Breast epithelium (tissue), 4 donors: ENCODE measurements at places on chromosomes 2 and 18.

- no peak for DNase-seq
Observed at GRCh38 chr2:124211461-124211860, 186.4 kb downstream of the CNTNAP5 start.

GRCh38 chr18:25927830-25928229, 162.6 kb downstream of the SS18 start:
- DNase-seq = no peak

- DNase-seq = no peak
Observed at GRCh38 chr2:52810460-52810859, 957.1 kb upstream of the CHAC2 start.

DNA sequence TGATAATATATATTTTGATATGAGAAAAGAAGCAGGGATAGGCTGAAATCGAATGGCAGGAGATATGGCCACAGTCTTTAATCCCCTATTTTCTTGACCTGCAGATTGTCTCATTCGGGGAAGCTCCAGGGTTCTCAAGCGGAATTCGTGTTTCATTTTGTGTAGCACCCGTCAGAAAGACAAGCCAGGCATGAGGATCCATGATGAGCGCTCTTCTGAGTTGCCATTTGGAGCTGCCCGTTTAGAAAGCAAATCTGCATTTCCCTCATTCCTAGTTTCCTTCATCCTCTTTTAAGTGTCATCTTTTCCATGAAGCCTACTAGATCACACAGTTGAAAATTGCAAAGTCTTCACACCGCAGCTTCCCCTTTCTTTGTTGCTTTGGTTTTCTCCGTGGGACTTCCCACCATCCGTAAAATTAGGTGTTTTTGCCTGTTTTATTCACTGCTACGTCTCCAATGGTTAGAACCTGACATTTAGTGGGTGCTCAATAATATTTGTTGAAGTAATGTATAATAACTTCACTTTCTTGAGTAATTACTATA, 16.9 kb downstream of the HNMT start:
- DNase-seq = no peak

DNA sequence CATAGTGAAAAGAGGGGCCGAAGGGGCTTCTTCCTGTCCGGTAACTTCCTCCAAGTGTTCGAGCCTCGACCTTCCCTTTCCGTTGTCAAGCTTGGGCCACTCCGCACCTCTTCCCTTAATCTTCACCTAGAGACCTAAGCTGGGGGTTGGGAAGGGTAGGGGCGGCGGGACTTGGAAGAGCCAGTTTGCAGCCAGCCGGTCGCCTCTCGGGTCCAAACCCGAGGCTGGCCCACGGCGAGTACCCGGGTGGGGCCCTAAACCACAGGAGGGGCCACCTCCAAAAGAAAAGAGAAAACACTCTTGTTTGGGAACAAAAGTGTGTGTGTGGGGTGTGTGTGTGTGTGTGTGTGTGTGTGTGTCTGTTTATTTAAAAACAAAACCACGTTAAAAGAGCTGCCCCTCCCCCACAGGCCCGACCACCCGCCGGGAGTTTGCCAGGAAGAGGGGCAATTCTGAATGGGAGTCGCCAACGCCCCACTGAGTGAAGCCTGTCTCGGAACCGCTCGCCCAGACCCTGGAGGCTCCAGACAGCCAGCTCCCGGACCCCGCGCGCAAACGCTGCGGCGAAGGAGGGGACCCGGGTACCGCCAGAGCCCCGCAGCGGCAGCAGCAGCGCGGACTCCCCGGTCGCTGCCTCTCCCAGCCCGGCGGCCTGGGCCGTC, 488 bp upstream of the RHOB start:
- DNase-seq = no peak

DNA sequence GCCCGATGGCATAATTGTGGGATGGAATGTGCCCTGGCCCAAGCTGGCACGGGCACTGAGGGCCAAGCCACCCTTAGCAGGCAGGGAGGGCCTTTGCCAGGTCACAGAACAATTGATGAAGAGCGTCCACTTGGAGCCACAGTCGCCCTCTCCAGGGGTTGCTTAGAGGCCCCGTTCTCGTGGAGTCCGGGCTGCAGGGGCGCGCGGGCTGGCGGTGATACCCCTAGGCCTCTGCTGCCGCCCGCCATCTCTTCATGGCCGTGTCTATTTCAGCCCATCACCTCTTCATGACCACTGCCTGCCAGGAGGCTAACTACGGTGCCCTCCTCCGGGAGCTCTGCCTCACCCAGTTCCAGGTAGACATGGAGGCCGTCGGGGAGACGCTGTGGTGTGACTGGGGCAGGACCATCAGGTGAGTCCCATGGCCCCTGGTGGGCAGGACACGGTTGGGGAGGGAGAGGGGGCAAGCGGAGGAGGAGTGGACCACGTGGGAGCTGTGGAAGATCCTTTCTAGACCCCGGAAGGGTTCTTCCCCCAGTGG, 17.6 kb downstream of the RAMP1 start:
- DNase-seq = no peak

DNA sequence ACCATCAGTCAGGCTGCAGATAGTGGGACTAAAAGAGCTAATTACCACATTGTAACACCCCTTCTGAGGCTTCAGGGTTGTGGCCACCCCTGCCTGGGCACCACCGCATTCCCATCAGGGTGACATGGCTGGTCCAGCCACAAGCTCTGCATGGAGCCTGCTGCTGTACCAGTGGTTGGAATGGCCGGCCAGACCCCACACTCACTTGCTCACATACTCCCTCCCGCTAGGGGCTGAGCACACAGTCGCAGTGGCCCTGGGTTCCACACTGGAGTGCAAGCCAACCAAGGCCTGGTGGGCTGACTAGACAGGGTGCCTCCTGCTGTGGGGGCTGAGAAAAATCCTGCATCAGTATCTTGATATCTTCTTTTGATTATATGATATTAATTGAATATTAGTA, 182.8 kb upstream of the STK17B start:
- DNase-seq = no peak
